Ascending aorta (tissue), 2 donors: ENCODE measurements at places on chromosomes 5 and 9. TPM values are rescaled to one million over a fixed set of nuclear protein-coding genes. Genes with fewer than 3 reads are reported as not detected.

- no peak overlapping the region for H3K27ac ChIP-seq
- H3K27me3 ChIP-seq, result no peaks in the 10 kb centered on the region
- H3K4me3 ChIP-seq, result no peak overlapping the region
- no peak for DNase-seq
Observed at GRCh38 chr9:129406278-129407225, 214.3 kb downstream of the C9orf50 start.

DNA sequence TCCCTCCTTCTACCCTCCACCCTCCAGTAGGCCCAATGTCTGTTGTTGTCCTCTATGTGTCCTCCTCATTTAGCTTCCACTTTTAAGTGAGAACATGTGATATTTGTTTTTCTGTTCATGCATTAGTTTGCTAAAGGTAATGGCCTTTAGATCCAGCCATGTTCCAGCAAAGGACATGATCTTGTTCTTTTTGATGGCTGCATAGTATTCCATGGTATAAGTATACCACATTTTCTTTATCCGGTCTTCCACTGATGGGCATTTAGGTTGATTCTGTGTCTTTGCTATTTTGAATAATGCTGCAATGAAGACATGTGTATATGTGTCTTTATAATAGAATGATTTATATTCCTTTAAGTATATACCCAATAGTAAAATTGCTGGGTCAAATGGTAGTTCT, 232.5 kb upstream of the PRR16 start:
- H3K4me1 ChIP-seq, result no peaks in the 10 kb centered on the region
- H3K27ac ChIP-seq, result no peak overlapping the region
- no peaks in the 10 kb centered on the region for H3K36me3 ChIP-seq
- H3K27me3 ChIP-seq, result no peaks in the 10 kb centered on the region
- H3K4me3 ChIP-seq, result no peak overlapping the region

DNA sequence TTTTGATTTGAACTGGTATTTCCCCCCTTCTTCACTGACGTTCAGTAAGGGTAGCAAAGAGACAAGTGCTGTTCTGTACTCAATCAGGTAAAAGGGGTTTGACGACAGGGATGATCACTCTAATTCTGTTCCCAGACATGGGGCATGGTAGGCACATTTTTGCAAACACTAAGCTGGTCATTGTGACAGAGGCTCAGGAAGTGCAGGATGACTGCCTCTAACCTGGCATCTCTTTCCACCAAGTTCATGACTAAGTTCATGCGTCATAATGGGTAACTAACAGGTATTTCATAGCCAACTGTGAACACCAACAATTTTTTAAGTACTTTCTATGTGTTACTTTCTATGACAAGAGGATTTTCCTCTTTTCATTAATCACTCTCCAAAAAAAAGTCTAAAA, 166.5 kb downstream of the MAPKAP1 start:
- no peaks in the 10 kb centered on the region for H3K36me3 ChIP-seq
- no peak overlapping the region for H3K4me3 ChIP-seq
- H3K27me3 ChIP-seq, result no peaks in the 10 kb centered on the region
- no peak overlapping the region for H3K27ac ChIP-seq
- no peaks in the 10 kb centered on the region for H3K4me1 ChIP-seq

Gene PALM2AKAP2
- 38.2 TPM for total RNA-seq

- no peak overlapping the region for H3K27ac ChIP-seq
- no peaks in the 10 kb centered on the region for H3K27me3 ChIP-seq
- H3K4me1 ChIP-seq, result no peaks in the 10 kb centered on the region
Observed at GRCh38 chr9:71157731-71158130, 36.3 kb upstream of the TRPM3 start.

- no peaks in the 10 kb centered on the region for H3K36me3 ChIP-seq
- peaks cover 3% of the 10 kb centered on the region for H3K4me1 ChIP-seq
- no peak overlapping the region for H3K4me3 ChIP-seq
- no peak for DNase-seq
- no peak overlapping the region for H3K27ac ChIP-seq
Observed at GRCh38 chr5:67636850-67637524, 440.4 kb upstream of the CD180 start.

Gene QRFP
- not detected for total RNA-seq

Gene TLE1
- total RNA-seq, result 58.5 TPM

DNA sequence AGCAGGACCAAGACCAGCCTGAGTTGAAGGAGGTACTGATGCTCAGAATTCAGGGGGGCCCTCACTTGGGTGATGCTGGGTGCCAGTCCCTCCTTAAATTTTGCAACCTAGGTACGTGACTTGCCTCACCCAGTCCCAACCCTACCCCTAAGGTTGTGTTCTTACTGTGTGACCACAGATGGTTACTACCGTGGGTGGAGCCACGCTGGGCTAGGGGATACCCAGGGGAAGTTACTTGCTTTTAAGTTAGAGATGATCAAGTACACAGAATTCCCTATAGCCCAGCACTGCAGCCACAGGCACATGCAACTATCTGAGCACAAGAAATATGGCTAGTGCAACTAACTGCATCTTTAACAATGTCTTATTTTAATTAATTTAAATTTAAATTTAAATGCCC, 32.9 kb downstream of the NXNL2 start:
- no peaks in the 10 kb centered on the region for H3K4me1 ChIP-seq
- no peaks in the 10 kb centered on the region for H3K36me3 ChIP-seq
- DNase-seq, result no peak
- H3K27me3 ChIP-seq, result no peaks in the 10 kb centered on the region

GRCh38 chr5:141637123-141637766, 448 bp downstream of the RELL2 start:
- no peaks in the 10 kb centered on the region for H3K36me3 ChIP-seq
- peak overlapping the region; percentile 1 for H3K27ac ChIP-seq
- H3K27me3 ChIP-seq, result no peaks in the 10 kb centered on the region
- H3K4me3 ChIP-seq, result peak overlapping the region; percentile 82
- peaks cover 22% of the 10 kb centered on the region for H3K4me1 ChIP-seq

Gene RASGRF2
- total RNA-seq, result 16.9 TPM

Gene RNF130
- 86.7 TPM for total RNA-seq

GRCh38 chr5:133110709-133111108, 58.9 kb downstream of the HSPA4 start:
- DNase-seq, result no peak
- H3K27ac ChIP-seq, result peak overlapping the region; percentile 31
- H3K36me3 ChIP-seq, result peaks cover 1% of the 10 kb centered on the region
- no peaks in the 10 kb centered on the region for H3K27me3 ChIP-seq

- peaks cover 27% of the 10 kb centered on the region for H3K4me1 ChIP-seq
- H3K36me3 ChIP-seq, result no peaks in the 10 kb centered on the region
- peak overlapping the region; percentile 58 for H3K27ac ChIP-seq
- H3K27me3 ChIP-seq, result no peaks in the 10 kb centered on the region
- DNase-seq, result no peak
Observed at GRCh38 chr9:110555551-110556331, 23.8 kb downstream of the SVEP1 start.

Gene ACER2
- 1.4 TPM for total RNA-seq

DNA sequence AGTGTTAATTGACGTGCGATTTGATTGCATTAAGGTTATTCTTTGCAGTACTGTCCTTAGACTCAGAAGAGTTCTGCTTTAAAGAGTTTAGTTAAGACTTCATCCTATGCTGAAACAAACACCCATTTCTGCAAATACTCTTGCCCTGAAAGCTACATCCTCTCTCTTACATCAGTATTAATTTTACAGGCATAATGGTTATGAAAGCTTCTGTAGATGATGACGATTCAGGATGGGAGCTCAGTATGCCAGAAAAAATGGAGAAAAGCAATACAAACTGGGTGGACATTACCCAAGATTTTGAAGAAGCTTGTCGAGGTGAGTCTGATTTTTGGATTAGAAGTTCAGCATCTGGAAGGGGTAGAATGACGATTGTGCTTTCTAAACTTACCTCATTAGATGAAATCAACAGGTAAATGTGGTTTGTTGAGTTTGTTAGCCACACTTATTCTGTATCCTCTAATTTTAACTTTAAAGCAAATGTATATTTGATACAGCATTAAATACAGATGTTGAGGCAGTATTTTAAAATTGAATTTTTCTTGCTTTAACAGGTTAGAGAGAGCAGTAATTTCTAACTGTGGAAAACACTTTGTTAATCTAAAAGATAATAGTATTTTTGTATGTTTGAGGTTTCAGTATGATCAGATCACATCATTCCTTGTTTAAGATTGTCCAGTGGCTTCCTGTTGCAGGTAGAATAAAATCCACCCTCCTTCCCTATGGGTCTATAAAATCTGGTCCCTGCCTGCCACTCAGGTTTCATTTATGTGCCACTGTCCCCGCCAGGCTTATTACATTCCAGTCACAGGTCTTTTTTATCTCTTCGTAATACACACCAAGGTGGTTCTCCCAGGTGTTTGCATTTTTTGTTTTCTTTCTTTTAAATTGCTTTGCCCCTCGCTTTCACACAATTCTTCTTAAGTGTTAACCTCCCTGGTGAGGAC, 1.3 kb downstream of the NAA35 start:
- peak overlapping the region; percentile 84 for H3K4me3 ChIP-seq
- no peak for DNase-seq
- H3K4me1 ChIP-seq, result no peaks in the 10 kb centered on the region
- H3K27me3 ChIP-seq, result no peaks in the 10 kb centered on the region

DNA sequence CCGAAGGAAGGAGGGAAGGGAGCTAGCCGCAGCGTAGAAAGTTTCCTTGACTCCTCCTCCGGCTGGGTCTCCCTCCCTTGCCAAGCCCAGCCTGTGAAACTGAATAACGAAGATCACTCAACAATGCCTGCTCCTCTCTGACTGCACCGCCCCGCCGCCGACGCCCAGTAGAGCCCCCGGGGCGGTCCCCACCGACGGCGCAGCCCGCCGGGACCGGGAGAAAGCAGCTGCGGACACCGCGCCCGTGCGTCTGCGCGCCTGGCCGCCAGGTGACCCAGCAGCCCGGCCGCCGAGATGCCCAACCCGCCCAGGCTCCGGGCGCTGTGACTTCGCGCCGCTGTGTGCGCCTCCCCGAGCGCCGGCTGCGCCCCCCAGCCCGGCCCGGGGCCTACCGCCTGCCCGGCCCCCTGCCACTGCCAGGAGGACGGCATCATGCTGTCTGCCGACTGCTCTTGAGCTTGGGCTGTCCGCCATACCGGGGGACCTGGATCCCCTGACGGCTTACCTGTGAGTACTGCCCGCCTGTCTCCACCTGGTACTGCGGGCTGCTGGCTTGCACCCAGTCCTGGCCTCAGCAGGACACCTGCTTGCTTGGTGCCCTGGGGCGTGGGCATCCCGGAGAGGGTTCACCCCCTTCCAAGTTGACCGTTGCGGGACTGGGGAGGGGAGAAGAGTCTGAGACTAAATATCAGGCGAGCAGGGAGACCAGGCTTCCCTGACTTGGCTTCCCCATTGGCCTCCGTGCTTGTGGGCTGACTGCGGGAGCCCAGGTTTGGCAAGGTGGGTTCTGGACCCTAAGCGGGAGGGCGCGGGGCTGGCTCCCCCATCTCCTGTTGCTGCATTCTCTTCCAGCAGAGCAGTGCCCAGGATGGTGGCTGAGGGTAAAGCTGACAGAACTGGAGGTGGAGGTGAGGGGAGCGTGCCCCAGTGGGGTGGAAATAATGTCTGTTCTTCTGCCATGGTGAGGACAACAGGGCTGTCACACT, 26.2 kb upstream of the SPTLC1 start:
- H3K27me3 ChIP-seq, result no peaks in the 10 kb centered on the region
- H3K4me3 ChIP-seq, result peak overlapping the region; percentile 53
- H3K36me3 ChIP-seq, result no peaks in the 10 kb centered on the region
- peaks cover 6% of the 10 kb centered on the region for H3K4me1 ChIP-seq
- H3K27ac ChIP-seq, result peak overlapping the region; percentile 26

GRCh38 chr9:91729558-91729842, 220.5 kb downstream of the ROR2 start:
- no peaks in the 10 kb centered on the region for H3K36me3 ChIP-seq
- no peaks in the 10 kb centered on the region for H3K27me3 ChIP-seq
